Stimulated activated CD4-positive, alpha-beta T cell treated with anti-CD3 and anti-CD28 coated beads, Interleukin-15, amount 100 ng/mL, for 48 hours (primary cell): ENCODE measurements at places on chromosomes 11 and 22.

- DNase-seq: no peak
Observed at GRCh38 chr11:65627202-65627601, 10.7 kb upstream of the SIPA1 start.

DNA sequence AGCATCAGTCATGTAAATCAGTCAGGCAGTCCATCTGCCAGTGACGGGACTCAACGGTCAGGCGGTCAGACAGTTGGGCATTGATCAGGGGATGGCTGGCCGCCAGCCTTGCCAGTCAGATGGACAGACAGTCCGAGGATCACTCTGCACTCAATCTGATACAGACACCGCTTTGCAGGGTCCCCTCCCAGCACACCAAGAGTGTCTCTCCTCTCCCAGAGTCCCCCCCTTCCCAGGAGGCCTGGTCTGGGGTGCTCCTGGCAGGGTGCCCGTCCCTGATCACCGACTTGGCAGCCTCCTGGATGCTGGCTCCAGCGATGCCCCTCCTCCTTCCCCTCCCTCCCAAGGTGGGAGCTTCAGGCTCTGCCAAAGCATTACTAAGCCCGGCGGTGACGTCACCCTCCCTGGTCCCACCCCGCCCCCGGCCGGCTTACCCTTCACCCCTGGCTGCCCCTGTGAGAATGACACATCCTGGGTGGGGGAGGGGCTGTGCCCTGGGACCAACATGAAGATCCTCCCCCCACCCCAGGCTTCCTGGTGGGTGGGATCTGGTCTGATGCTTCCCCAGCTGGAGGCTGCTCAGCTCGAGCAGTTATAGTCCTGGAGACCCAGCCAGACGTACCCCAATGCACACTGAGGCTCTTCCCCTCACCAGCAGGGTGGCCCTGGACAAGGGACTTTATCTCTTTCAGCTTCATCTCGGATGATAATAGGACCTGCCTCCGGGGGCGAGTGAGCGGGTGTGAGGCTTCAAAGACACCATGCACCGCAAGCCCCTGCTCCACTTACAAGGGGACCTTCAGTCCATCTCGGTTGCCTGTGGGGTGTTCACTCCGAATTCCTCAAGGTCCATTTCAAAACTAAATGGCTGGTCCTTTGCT, 69.2 kb downstream of the CD82 start:
- DNase-seq: no peak

DNA sequence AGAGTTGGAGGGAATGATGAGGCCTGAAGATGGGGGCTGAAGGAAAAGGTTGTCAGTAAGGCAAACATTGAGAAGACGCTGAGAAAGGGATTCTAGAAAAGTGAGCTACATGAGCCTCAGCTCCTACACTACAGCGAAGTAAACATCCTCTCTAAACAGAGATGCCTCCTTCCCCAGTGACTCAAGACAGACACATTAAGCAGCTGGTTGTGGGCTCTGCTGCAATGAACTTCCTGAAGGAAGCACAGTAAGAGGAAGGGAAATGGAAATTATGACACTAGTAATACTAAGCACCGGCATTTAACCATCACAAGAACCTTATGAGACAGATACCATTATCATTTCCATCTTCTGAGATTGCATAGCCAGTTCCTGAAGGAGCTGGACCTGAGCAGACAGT, 190.5 kb downstream of the C11orf87 start:
- DNase-seq: no peak

GRCh38 chr11:115276799-115277198, 227.4 kb downstream of the CADM1 start:
- DNase-seq: no peak

DNA sequence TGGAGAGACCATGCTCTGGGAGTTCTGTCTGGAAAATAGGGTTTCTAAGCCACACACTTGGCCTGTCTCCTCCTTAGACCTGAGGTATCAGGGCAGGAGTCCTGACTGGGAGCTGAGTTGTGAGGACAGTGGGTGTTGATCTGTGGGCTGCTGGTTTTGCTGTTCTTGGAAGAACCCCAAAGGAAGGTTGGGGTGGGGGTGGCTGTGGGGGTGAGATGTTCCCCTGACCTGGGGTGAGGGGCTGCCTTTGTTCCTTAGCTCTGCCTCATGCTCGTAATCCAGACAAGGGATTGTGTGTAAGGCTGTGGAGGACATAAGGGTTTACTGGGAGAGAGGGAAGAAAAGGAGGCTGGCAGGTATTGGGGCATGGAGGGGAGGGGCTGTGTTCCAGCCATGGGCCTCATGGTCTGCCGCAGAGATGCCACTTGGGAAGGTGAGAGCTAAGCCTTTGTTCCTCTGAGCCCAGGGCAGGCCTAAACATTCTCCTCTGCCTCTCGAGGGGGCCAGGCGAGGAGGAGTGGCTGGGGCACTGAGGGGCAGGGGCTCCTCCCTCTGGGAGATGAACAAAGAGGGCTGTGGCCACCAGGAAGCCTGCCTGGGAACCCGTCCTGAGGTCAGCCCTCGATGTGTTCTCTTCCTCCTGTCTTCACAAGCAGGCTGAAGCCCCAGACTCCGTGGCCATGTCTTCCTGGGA, 4.4 kb downstream of the OTOG start:
- DNase-seq: no peak

GRCh38 chr11:90855531-90855930, 632.7 kb upstream of the CHORDC1 start:
- DNase-seq: no peak

- DNase-seq: no peak
Observed at GRCh38 chr11:27088353-27088752, 47.7 kb downstream of the BBOX1 start.

DNA sequence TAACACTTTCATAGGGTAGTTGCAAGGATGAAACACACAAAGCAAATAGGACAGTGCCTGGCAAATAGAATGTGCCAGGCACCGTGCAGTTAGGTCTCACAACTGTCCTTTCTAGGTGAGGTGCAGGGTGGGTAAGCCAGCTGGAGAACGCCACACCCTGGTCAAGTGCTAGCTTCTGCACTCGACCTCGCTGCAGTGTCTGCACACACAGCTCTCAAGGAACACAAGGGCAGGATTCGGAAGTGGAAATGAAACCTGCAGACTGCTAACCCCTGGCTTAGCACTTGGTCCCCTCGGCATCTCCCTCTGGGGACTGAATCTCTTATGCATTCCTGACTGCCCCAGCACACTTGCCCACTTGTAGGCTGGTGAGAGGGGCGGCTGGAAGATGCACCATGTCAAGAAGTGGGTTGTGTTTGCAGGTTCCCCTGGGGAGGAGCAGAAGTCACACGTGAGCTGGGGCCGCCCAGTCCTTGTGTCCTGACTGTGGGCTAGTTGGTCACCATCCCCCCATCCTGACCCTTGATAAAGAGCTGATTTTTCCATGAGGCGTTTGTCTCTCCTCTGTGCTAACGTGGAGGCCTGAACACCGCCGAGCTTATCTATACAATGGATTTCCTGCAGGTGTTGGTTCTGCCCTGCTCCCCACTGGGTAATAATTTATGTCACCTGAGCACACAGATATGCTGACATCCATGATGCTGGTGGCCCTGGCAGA, 89.0 kb downstream of the MICAL2 start:
- DNase-seq: no peak

DNA sequence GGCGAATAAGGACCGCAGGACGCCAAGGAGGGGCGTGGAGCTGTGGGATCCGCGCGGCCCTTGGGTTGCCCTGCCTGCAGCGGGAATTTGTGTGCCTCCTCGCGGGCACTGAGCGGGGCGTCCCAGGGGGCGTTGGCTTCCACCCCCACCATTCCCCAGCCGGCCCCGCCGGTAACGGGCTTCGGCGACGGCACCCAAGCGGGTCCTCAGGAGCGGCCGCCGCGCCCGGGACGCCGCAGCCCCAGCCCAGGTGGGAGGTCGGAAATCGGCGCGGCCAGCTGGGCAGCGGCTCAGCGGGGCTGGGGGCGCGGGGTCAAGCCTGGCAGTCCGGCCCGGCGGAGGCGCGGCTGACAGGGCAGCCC, 320 bp downstream of the CLTCL1 start:
- DNase-seq: no peak

DNA sequence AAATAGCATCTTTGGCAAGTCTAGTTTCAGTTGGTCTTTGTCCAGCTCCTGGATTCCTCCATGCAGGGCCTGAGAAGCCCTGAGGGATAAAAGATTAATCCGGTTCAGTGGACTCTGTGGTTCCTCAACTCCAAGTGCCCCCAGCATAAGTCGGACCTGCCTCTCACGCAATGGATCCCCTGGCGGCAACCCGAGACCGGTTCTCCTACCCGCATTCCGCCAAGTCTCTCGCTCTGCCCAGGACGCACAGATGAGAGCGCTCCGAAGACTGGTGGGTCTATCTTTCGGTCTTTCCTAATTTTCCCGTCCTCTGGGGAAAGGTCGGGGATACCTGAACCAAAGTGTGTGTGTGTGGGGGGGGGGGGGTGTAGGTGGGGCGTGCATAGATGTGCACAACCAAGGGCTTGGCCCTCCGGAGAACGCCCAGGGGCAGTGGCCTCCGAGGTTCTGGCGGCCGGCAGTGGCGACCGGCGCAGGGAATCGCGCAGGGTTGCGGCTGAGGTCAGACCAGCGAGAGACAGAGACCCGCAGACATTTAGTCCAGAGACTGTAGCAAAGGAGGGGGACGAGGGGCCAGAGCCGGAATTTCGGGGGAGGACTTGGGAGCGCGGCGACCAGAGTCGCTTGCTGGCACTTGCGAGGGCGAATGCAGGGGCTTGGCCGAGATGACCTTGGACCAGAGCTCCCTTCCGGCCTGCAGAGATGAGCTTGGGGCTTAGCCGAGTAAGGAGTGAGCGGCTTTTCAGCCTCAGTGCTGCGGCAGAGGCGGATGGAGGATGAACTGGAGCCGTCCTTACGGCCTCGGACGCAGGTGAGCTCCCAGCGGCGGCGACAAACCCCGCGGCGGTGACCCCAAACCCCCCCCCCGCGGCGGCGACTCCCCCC, 712 bp upstream of the SLC2A11 start:
- no peak for DNase-seq

DNA sequence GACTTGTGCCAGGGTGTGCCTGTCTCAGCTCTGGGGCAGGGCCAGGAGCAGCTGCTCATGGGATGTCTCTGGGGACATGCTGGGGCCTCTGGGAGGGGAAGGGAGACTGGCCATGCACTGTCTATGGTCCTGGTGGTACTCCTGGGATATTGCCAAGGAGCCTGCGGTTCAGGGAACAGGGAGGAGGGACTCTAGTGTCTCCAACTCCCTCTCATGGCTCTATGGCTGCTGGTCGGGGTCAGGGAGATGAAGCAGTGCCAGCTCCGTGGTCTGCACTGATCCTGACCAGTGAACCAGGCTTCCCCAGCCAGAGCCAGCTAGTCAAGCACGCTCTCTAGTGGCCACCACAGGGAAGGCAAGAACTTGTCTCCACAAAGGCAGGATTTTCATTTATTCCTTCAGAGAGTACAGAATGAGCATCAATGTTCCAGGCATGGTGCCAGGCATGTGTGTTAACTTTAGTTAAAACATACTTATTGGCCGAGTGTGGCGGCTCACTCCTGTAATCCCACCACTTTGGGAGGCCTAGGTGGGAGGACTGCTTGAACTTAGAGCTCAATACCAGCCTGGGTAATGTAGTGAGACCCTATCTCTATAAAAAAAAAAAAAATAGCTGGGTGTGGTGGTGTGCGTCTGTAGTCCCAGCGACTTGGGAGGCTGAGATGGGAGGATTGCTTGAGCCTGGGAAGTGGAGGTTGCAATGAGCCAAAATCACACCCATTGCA, 2.5 kb upstream of the BEST1 start:
- DNase-seq: peak; percentile 50

GRCh38 chr11:93514712-93515111, 28.5 kb downstream of the SMCO4 start:
- no peak for DNase-seq

DNA sequence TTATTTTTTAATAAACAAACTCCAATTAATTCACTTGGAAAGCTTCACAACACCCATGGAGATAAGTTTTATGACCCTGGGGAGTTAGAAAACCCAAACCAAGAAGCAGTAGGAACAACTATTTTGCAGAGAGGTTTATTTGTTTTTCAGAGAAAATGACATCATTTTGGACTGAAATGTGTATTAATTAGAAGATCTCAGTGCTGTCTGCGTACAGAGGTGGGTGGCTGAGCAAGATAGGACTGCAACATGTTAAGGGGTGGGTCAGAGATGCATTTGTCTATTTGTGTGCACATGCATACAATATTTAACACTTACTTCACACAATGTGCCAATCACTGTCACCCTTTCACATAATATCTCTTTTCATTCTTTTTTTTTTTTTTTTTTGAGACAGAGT, 1.1 kb downstream of the SCGB1A1 start:
- DNase-seq: no peak

DNA sequence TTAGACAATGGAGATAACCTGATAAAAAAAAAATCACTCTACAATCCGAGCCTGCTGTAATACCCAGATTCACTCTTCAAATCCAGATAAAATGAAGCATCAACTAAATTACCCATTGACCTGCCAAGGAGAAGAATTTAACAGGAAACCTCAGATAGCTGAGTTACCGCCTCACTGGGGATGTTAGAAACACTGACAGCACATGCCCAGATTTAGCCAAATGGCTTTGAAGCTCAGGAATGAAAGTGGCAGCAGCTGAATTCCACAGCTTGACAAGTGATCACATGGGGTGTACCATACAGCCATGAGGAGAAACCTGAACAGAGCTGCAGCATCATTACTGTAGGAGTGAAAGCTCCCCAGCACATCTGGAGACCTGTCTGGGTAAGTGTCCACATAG, 807.6 kb downstream of the DLG2 start:
- DNase-seq: no peak

- no peak for DNase-seq
Observed at GRCh38 chr11:18321578-18321968, 367 bp downstream of the HPS5 start.

GRCh38 chr22:50717709-50718351, 20.2 kb upstream of the ACR start:
- no peak for DNase-seq

DNA sequence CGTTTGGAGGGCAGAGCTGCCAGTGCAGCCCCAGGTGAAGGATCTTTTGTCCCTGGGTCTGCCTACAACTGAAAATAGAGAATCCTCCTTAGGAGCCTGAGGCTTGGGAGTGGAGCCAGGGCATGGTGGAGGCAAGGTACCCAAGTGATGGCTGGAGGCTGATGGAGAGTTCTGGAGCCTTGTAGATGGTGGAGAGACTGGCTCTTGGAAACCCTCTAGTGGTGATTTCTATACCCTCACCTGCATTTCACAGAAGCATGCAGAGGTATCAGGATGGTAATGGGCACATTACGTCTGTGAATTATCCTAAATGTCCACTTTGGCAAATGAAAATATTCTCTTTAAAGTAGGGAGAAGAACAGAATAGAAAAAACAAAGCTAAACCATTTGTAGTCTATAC, 44.4 kb downstream of the INSC start:
- no peak for DNase-seq

- no peak for DNase-seq
Observed at GRCh38 chr11:130580372-130580771, 131.9 kb downstream of the ADAMTS15 start.

DNA sequence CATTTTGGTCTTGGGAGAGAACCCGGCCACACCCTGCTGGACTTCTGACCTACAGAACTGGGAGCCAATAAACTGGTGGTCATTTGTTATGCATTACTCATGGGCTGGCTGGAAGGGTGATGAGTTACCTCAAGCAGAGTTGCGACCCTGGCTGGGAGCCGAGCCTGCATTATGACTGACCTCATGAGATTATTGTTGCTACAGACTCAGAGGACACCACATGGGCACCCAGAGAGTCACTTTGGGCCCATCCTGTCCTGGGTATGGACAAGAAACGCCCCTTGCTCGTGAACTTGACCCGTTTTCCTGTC, 531.7 kb downstream of the TBC1D22A start:
- DNase-seq: no peak
